ENCODE measurements at places on chromosomes 13 and 19. TPM values are rescaled to one million over a fixed set of nuclear protein-coding genes. Genes with fewer than 3 reads are reported as not detected.

- H3K36me3 ChIP-seq = no peaks in the 10 kb centered on the region
- H3K27me3 ChIP-seq = no peaks in the 10 kb centered on the region
- H3K27ac ChIP-seq = no peak overlapping the region
Observed at GRCh38 chr19:35120492-35120891, 4.9 kb downstream of the FXYD3 start.

GRCh38 chr19:4575267-4576015 lies 16.0 kb upstream of the SEMA6B start:
- DNase-seq = peak; percentile 79
- H3K4me1 ChIP-seq = peaks cover 9% of the 10 kb centered on the region
- peak overlapping the region; percentile 37 for H3K27ac ChIP-seq
- no peaks in the 10 kb centered on the region for H3K36me3 ChIP-seq

- no peaks in the 10 kb centered on the region for H3K36me3 ChIP-seq
- H3K27ac ChIP-seq = no peak overlapping the region
- H3K4me3 ChIP-seq = no peak overlapping the region
- H3K4me1 ChIP-seq = no peaks in the 10 kb centered on the region
Observed at GRCh38 chr13:38872693-38873092, 117.9 kb downstream of the STOML3 start.

- no peak for DNase-seq
- H3K4me3 ChIP-seq = peak overlapping the region; percentile 98
- no peaks in the 10 kb centered on the region for H3K36me3 ChIP-seq
- peaks cover 36% of the 10 kb centered on the region for H3K4me1 ChIP-seq
Observed at GRCh38 chr13:21139374-21139773, 37.0 kb downstream of the SKA3 start.

DNA sequence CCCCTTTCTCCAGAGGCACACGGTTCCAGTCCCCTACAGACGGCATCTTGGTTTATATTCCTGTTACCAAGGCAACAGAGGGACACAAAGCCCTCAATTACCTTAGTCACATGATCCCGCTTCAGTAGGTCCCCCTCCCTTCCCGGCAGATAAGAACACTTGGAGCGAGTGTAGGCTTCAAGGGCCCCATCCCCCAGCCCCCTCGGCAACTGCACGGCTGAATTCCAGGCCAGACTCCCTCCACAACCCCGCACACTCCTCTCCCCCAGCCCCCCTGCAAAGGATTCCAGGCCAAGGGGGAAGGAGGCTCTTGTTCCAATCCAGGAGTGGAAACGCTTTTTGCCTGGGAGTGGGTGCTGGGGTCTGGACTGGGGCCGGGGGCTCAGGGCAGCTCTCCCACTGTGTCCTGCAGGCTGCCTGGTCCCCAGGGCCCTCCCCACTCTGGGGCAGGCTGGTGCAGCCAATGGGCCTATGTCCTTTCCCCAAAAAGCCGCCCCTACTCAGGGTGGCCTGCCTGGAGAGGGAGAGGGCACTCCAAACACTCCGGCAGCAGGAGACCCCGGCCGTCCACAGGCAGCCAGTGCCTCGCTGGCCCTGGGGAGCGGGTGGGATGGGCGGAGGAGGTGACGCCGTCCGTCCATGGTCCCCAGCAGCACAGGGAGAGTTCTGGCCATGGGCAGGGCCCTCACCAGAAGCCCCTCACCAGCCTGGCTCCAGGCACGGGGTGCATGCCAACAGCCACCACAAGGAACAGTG lies 62.6 kb downstream of the MLLT1 start:
- no peaks in the 10 kb centered on the region for H3K27me3 ChIP-seq
- H3K36me3 ChIP-seq = peaks cover 28% of the 10 kb centered on the region
- no peak for DNase-seq
- no peak overlapping the region for H3K27ac ChIP-seq
- no peak overlapping the region for H3K4me3 ChIP-seq

GRCh38 chr13:66655847-66656454 lies 574.2 kb downstream of the PCDH9 start:
- no peak for DNase-seq
- H3K4me1 ChIP-seq = peaks cover 23% of the 10 kb centered on the region
- H3K27ac ChIP-seq = no peak overlapping the region
- H3K36me3 ChIP-seq = no peaks in the 10 kb centered on the region
- no peaks in the 10 kb centered on the region for H3K27me3 ChIP-seq
- no peak overlapping the region for H3K4me3 ChIP-seq

- peaks cover 79% of the 10 kb centered on the region for H3K36me3 ChIP-seq
- no peaks in the 10 kb centered on the region for H3K27me3 ChIP-seq
- peaks cover 27% of the 10 kb centered on the region for H3K4me1 ChIP-seq
- H3K27ac ChIP-seq = no peak overlapping the region
Observed at GRCh38 chr19:1822210-1822609, 10.1 kb upstream of the ATP8B3 start.

GRCh38 chr19:42207767-42208271 lies 9.7 kb downstream of the DEDD2 start:
- DNase-seq = no peak
- no peaks in the 10 kb centered on the region for H3K27me3 ChIP-seq

- H3K27me3 ChIP-seq = no peaks in the 10 kb centered on the region
- no peak overlapping the region for H3K27ac ChIP-seq
- H3K36me3 ChIP-seq = no peaks in the 10 kb centered on the region
- no peak overlapping the region for H3K4me3 ChIP-seq
- no peak for DNase-seq
- H3K4me1 ChIP-seq = no peaks in the 10 kb centered on the region
Observed at GRCh38 chr19:18183529-18183928, 9.5 kb upstream of the MPV17L2 start.

- H3K36me3 ChIP-seq = no peaks in the 10 kb centered on the region
- no peak for DNase-seq
- H3K27me3 ChIP-seq = no peaks in the 10 kb centered on the region
Observed at GRCh38 chr13:24619282-24619681, 60.9 kb upstream of the ATP12A start.

Gene PCDH17
- total RNA-seq = 4.8 TPM

Gene AKAP8L
- 109 TPM for total RNA-seq

Measured in adrenal gland (tissue), 19 donors.